Activated CD8-positive, alpha-beta memory T cell treated with anti-CD3 and anti-CD28 coated beads for 1 hour (primary cell): ENCODE measurements at places on chromosomes 11 and 22.

- DNase-seq = no peak
Observed at GRCh38 chr11:129973809-129974208, 28.8 kb downstream of the PRDM10 start.

DNA sequence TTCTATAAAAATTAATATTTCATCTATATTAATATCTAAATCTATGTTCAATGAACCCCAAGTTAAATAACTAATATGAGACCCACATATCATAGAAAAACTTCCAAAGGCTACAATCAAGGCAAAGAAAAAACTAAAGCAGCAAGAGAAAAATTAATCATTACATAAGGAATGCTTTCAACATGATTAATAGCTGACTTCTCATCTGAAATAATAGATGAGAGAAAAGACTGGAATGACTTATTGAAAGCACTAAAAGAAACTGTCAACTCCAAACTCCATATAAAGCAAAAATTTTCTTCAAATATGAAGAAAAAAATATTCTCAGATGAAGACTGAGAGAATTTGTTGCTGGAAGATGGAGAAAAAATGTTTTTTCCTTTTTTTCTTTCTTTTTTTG, 13.0 kb downstream of the TRIM5 start:
- DNase-seq = no peak

DNA sequence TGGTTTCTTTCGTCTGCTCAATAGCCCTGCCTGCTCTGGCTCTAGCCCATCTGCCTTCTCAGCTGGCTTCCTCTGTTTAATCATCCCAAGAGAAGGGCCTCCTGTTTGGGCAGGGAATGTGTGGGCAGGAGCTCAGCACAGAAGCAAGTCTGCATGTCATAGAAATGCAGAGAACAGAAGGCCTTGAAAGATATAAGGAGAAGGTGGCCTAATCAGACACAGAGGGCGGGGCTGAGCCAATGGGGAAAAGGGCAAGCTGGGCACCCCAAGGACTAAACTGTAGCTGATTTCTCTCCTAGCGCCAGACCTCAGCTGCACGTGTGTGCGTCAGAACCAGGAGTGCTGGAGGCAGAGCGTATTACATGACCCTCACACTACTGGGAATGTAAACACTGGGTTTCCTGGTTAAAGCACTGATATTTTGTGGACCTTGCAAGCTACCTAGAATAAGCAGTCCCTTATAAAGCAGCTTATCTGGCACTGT, 7.6 kb upstream of the CCKBR start:
- DNase-seq = no peak

- no peak for DNase-seq
Observed at GRCh38 chr11:102447193-102447592, 5.4 kb downstream of the TMEM123 start.

- no peak for DNase-seq
Observed at GRCh38 chr11:76120513-76121101, 85.7 kb downstream of the WNT11 start.

GRCh38 chr22:45603619-45604018, 68.0 kb upstream of the ATXN10 start:
- DNase-seq = no peak

- DNase-seq = no peak
Observed at GRCh38 chr11:26649884-26650283, 72.0 kb downstream of the SLC5A12 start.

DNA sequence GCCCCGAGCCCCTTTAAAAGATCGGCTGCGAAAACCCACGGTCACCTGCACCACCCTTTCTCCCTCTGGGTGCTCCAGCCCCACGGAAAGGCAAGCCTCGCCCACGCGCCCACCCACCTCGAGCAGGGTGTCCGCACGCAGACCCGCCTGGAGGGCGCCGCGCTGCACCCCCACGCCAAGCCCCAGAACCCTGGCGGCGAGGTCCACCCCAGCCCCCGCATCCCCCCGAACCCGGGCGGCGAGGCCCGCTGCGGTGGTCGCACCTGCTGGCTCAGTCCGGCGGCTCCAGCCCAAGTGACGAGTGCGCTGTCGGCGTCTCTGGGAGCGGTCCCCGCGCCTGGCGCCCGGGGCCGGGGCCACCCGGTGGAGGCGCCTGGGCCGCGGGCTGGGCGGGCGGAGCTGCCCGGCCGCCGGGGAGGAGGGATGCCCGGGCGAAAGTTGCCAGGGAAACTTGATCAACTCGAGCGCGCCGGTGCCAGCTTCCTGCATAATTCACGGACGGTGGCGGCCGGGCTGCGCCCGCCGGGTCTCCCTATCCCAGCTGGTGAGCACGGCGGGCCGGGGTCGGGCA, 1.1 kb downstream of the SHANK2 start:
- no peak for DNase-seq

- no peak for DNase-seq
Observed at GRCh38 chr22:36097880-36098279, 62.7 kb downstream of the APOL3 start.
